ENCODE measurements at places on chromosomes 6 and 20.
A peak's percentile ranks its signal among the peaks of the same experiment; 100 is the strongest.

GRCh38 chr6:168031411-168031971 is 34.0 kb downstream of the KIF25 start:
- DNase-seq = peak; percentile 70

- no peak for DNase-seq
Measured at GRCh38 chr6:108250240-108250866, 10.5 kb downstream of the SNX3 start.

DNA sequence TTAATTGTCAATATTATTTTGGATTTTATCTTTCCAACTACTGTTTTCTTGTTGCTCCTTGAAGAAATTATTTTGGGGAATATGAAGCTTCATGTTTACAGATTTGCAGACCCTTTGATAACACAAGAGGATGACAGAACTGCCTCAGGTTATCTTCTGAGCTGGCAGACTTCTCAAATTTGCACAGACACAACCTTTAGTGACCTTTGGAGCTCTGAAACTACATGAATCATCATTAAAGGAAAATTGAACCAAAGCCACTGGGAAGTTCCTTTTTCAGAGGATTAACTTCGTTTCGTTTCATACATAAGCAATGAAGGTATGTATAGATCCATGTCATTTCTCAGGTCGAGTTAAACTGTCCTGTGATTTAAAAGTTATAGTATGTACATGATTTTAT is 85.9 kb downstream of the FBXO5 start:
- DNase-seq = no peak

GRCh38 chr20:10670501-10671220 is 3.1 kb downstream of the JAG1 start:
- DNase-seq = no peak

DNA sequence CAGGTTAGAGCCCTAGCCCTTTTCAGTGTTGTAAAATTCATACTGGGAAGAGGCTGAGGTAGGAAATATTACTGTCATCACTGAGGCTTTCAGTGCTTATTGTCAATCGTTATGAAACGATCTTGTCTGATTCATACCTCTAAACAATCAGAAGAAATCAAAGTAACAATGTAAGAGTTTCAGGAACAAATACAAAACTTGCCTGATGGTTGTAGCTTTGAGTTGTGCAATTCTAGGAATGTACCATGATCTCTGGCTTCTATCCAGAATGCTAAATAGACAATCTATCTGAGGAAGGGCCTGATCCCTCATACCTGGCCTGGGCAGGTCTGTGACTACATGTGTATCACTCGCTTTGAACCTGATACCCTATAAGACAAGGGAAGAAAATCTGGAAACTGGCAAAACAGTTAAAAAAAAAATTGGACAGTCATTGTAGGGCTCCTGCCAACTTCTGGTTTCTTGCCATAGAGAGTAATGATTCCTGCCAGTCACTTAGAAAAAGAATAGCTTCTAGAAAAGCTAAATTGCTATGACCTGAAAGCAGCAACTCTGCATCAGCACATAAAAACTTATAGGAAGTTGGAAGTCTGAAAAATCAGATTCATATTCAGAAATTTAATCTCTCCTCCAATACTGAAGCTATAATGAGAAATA is 234.7 kb downstream of the BTBD9 start:
- DNase-seq = no peak

DNA sequence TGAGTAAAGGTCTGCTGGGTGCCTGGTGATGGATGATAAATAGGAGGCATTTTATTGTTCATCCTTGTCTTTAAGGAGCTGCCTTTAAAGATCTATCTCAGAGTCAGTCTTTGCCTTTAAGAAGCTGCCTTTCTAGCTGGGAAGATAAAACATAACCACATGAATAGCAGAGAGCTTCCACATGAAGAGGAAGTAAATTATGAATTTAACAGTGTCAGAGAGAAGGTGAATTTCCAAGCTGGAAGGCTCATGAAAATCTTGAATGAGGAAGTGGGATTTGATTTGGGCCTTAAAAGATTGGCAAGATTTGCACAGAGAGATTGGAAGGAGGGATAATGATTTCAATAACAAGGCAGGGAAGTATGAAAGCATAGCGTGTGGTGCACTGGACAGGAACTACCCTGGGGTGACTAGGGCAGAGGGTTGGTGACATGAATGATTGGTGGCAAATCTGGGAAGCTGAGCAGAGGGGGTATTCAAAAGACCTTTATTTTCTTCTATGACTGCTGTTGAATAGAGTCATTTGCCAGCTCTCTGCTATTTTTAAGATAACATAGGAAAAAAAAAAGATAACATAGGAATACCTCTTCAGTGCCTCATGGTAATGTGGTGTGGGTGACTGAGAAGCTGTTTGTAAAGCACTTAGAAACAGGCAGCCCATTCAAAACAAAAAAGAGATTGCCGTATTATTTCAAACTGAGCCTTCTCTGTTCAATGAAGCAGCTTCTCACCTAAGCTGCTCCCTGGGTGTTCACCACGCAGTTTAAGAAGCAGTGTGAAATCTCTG is 591.6 kb downstream of the PKHD1 start:
- no peak for DNase-seq

DNA sequence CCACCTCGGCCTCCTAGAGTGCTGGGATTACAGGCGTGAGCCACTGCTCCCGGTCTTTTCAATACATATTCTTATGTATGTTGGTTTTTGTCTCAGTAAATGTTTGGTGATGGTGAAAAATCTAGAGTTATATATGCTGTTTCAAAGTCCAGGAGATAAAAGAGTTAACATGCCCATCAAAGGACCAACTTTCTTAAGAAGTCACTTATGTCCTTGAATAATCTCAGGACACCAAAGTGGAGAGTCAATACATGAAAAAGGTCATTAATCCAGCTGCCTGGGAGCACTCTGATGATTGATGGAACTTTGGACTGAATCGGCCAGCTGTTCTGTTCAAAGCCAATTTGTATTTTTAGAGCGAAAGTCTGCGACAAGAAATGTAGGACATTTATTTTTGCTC is 59.8 kb upstream of the HDAC2 start:
- no peak for DNase-seq

GRCh38 chr20:20754714-20755113 is 42.3 kb upstream of the RALGAPA2 start:
- no peak for DNase-seq

- no peak for DNase-seq
Measured at GRCh38 chr20:23658336-23658735, 20.6 kb upstream of the CST3 start.

DNA sequence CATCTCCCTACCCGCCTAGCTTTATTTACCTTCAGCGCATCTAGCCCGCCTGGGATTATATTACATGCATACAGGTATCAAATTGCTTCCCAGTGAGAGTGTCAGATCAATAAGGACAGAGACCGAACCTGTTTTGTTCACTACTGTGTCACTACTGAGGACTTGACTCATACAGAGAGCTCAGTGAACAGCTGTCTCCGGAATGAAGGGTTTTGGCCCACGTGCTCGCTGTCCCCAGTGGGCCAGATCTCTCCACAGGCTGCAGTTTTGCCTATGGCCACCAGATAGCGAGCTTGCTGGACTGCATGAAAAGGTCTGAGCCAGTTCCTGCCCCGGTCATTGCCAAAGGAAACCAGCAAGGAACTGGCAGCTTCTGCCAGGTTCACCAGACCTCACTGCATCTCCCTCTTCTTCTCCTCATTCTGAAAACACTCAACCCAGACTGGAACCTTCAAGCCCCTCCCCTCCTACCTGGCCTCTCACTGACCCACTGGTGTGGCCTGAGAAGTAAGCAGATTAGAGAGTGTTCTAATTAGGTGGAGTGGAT is 150.8 kb downstream of the ZMYND8 start:
- peak; percentile 76 for DNase-seq

- DNase-seq = no peak
Measured at GRCh38 chr6:147759093-147759492, 250.6 kb downstream of the SAMD5 start.

DNA sequence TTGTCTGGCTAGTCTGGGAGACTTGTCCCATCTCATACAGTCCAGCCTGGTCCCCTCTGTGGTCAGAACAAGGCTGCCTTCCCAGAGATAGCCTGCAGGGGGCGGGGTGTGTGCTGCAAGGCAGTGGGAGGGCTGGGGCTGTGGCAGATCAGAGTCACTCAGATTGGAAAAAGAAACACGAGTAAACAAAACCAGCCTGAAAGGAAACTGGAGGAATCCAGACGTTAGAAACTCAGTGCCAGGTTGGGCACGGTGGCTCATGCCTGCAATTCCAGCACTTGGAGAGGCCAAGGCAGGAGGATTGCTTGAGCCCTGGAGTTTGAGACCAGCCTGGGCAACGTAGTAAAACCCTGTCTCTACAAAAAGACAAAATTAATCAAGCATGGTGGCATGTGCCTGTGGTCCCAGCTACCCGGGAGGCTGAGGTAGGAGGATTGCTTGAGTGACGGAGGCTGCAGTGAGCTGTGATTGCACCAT is 20.2 kb downstream of the LEMD2 start:
- peak; percentile 61 for DNase-seq

DNA sequence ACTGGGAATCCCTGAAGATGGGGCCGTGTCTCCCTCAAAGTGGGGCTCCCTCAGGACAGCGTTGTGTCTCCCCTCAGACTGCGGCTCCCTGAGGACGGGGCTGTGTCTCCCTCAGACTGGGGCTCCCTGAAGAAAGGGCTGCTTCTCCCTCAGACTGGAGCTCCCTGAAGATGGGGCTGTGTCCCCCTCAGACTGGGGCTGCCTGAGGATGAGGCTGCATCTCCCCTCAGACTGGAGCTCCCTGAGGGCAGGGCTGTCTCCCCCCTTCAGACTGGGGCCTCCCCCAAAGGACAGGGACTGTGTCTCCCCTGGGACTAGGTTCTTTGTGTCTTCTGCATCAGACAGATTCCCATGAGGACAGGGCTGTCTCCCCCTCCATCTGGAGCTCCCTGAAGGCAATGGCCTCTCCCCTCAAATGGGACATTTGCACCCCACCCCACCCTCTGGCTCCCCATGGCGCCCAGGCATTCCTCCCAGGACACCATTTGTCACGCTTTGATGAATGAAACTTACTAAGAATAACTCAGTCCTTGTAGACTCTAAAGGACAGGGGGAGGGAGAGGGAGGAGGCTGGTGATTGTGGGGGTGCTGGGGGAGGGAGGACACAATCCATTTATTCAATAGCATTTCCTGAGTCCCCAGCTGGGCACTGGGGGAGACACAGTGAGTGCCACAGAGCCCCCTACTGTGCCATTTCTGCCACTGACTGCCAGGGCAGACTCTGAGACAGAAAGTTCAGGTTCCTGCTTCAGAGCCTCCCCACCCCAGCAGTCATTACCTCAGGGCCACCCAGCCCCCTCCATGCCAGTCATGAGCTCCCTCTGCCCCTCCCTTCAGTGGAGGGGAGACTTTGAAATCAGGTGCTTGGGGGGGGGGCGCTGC is 122.4 kb downstream of the MRPL14 start:
- no peak for DNase-seq

- no peak for DNase-seq
Measured at GRCh38 chr20:57738053-57738452, 28.2 kb upstream of the PMEPA1 start.

- DNase-seq = no peak
Measured at GRCh38 chr6:1762203-1762602, 152.5 kb downstream of the FOXC1 start.

- no peak for DNase-seq
Measured at GRCh38 chr20:49924247-49924646, 8.9 kb upstream of the SPATA2 start.

- DNase-seq = peak; percentile 43
Measured at GRCh38 chr6:105431226-105431625, 28.3 kb upstream of the PREP start.

DNA sequence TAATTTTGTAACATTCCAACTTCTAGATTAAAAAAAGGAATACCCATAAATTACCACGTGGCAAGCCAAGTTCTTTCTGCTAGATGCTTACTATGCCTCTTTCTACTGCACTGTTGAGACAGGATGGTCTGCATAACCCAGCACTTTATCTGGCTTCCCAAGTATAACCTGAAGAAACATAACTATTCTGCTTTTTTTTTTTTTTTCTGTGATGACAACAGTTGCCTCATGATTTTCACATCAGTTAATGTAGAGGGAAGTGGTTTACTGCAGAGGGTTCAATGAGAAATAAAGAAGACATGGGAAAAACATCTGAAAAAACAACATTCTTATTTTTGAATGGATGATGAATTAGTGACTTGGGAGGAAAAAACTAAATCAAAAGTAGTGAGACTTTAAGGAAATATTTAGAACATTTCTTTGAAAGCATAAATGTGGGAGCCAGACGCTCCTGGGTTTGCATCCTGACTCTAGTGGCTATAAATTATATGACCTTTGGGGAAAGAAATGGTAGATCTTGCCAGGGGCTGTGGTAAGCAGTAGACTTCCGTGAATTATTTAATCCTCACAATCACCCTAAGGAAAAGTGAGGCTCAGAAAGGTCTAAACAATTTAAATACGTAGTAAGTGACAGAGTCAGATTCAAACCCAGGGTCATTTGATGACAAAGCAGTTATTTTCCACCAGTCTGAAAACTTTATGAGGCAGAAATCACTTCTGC is 230.7 kb downstream of the PHACTR1 start:
- no peak for DNase-seq

DNA sequence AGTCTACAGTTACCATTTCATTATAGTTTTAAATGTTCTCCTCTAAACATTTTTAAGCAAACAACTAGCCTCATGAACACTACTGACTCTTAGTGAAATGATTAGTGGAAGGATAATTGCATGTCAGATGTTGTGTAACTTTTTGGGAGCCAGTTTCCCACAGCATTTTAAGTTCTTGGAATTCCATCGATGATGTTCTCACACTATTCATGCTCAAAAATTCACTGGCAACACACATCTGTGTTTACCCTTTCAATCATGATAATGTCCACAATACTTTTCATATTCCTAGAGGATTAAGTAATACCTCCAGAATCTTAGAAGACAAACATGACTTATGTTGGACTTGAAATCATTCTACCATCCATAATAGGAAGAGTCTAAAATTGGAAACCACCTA is 678.1 kb upstream of the ID4 start:
- peak; percentile 35 for DNase-seq

GRCh38 chr20:57118107-57118769 is 148.2 kb downstream of the BMP7 start:
- no peak for DNase-seq

GRCh38 chr20:38969708-38970107 is 7.6 kb downstream of the DHX35 start:
- DNase-seq = no peak

DNA sequence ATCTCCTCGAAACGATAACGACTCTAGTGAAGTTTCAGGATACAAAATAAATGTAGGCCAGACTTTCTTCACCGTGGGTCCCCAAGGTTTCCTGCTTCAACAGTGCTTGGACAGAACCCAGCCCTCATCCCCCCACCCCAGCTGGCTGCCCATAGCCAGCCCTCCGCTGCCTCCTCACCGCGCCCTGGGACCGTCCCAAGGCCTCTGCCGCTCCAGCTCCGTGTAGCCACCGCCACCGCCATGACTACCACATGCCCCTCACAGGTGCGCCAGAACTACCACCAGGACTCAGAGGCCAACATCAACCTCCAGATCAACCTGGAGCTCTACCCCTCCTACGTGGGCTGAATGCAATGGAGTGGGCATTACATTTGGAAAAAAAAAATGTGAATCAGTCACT is 42.2 kb upstream of the KIAA1586 start:
- no peak for DNase-seq

DNA sequence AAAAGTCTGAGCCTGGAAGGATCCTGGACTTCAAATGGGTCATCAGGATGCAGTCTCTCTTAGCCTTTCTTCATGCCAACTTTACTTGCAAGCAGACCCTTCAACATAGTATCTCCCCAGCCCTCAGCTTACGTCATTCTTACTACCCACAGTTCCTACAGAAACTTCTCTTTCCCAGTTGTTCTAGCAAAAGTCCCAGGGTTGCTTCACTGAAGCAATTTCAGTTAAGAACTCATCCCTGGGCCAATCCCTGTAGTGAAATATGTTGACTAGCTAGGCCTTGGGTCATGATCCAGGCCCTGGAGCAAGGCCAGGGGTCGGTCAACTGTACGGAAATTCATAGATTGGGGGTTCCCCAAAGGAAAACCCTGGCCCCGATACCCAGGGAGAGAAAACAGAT is 8.6 kb upstream of the FAM83D start:
- no peak for DNase-seq
